ENCODE measurements at places on chromosomes 4 and X.

DNA sequence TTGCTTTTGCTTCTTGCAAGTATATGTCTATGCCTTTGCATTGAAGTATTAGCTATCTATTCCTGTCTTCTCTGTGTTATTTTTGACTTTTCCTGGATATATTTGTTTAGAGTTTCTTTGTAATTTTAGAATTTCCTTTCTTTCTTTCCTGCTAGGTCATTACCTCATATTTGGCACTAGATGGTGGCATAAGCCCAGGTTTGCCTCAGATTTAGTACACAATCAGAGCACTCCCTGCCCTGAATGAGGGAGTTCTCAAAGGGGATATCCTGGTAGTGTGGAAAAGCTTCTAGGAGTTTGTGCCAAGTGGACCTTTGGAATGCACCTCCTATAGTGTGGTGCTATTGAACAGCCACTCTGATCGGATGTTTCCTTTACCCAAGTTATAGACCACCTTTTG lies 181.6 kb downstream of the UGT8 start:
- DNase-seq = peak; percentile 47

DNA sequence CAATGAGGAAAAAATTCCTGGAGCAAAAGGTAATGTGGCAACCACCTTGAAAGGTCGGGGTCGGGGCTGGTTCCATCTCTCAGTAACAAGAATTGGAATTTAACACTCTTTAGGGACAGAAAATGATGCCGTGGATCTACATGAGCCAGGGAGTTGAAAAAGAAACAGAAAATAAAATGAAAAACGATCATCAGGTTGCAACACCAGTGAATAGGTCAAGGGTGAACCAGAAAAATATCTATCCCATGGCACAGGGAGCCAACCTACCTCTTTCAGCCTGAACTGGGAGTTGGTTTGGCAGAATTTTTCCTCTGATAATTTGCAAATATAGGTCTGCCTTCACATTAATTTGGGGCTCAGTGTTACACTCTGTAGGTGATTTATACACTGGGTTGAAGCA lies 93.7 kb downstream of the C4orf33 start:
- DNase-seq = no peak

DNA sequence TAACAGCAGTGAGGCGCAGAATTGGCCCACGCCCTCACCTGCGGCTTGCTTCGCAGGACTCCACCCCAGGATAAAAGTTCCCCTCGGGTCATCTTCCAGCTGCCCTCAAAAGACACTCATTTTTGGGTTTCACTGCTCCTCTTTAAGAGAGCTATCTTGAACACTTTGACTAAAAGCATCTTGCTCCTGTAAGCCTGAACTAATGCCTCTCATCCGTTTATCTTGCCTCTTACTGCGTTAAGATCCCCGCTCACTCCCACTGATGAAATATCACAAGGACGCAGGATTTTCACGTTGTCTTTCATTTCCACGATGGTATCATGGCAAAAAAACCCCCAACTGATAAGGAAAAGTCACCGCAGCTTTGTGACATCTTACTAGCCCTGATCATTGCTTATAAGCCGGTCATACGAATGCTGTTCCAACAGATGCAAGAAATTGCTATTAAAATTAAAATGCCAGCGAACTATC lies 591 bp upstream of the ACSL4 start:
- DNase-seq = no peak

DNA sequence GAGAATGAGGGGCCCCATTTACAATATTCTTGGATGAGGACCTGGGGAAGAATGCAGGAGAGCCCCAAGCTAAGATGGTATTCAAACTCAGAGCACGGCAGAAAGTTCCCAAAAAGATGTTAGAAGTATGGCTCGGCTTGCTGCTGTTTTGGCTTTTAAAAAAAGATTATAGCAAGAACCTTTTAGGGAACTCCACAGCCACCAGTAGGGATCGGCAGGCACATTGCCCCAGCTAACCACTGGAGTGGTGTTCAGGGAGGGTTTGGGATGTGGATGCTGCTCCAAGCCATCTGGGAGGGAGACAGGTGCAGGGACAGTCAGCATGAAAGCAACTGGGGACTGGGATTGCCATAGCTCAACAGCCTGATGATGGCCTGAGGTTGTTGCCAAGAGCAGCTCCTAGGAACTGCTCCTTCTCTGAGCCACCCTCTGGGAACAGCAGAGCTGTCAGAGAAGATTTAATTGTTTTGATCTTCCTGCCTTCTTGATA lies 63.0 kb downstream of the SORBS2 start:
- DNase-seq = no peak

DNA sequence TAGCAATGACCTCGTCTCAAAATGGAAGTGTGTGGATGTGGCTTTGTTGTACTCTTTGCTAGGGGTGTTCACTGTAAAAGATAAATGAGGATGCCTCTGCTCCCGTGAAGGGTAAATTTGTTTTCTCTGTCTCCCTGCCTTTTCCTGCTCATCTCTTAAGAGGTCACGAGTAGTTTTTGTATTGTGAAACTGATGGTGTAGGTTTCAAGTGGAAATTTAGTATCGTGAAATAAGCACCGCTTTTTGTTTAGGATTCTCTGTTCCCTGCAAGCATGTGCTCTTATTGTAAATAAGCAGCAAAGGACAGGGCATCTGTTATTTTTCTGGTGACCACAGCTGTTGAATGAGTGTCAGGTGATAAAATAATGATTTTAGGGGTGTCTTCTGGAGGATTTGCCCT lies 104.6 kb downstream of the PHEX start:
- no peak for DNase-seq

DNA sequence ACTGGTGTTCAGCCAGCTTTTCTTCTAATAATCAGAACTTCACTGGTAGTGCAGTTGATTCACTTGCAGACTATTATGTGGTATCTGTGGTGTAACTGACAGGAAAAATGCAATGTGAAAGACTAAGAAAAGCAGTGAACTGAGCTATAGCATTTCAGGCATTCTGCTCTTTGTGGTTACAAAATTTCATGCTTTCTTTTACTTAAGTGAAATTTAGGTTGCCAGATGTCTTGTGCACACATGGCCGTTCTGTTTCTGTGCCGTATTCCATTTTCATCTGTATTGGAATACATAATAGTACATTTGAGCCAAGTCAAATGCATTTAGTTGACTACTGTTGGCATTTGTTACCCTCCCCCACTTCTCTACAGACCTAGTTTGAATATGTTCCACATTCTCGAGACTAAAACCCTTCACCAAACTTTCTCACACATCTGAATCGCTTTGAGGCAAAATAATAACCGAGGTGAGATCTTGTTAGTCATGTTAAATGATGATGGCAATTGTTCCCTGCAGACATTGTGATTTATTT lies 8.2 kb downstream of the RTL3 start:
- peak; percentile 23 for DNase-seq

DNA sequence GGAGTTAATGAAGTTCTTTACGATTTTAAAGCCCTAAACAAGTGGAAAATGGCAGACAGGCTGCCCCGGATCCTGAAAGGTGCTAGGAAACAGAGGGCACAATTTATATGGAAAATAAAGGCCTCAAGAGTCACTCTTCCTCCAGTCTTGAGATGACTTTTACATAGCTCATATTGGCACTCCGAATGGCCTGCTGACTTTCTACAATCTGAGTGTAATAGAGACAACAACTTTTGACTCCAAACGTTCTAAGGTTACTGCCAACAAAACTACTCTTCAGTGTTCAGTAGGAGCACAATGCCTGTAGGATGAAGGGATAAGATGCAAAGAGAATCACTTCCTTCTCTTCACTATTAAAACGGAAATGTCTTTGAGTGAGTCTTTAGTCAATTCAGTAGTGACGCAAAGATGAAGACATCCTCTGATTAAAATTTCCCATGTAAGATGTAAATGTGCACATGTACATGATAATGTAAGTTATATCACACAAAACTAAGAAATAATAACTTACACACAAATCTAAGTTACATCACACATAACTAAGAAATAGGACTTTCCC lies 40.5 kb downstream of the VEGFC start:
- no peak for DNase-seq

DNA sequence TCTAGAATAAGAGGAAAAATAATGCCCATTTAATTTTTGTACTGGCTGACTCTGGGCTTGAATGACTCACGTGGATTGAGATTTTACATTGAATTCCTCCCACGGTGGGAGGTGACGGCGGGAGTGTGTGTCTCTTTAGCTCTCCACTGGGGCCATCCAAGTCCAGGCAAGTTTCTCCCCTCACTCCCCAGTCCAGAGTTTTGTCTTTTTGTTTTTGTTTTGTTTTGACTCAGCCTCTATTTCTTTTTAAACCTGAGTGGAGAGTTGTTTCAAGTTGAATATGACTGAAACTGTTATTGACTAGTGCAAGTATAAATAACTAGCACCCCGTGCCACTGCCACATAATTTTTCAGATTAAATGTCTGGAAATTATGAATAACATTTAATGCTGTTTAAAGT lies 13.6 kb downstream of the CHST7 start:
- DNase-seq = peak; percentile 62

- DNase-seq = peak; percentile 53
Observed at GRCh38 chrX:41720125-41720779, 3.7 kb upstream of the GPR82 start.

- no peak for DNase-seq
Observed at GRCh38 chrX:71660562-71661416, 6.6 kb upstream of the LOC101059915 start.

DNA sequence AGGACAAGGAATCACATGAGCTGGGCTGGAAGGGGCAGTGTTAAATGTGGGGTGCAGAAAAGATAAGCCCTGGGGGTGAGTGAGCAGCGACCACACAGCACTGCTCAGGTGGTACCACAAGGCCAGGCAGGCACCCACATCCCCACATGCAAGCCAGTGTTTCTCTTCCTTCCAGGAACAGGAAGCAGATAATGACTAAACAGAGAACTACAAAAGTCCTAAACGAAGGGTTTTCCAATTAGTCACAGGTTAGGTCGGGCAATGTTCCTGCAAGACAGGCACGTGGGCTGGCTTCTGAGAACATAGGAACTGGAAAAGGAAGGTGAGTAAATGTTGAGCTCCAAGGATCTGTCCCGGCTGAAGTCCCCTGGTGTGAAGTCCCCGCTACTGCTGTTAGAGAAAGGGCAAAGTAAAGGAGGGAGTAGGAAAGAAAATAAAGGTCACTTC lies 19.5 kb downstream of the RELL1 start:
- peak; percentile 86 for DNase-seq

- no peak for DNase-seq
Observed at GRCh38 chrX:54496517-54496852, 451 bp upstream of the FGD1 start.

- no peak for DNase-seq
Observed at GRCh38 chr4:162707962-162708361, 458.7 kb downstream of the NAF1 start.

- DNase-seq = no peak
Observed at GRCh38 chr4:109275066-109275745, 27.3 kb downstream of the COL25A1 start.

- DNase-seq = no peak
Observed at GRCh38 chrX:21738210-21738949, 19.5 kb downstream of the SMPX start.

DNA sequence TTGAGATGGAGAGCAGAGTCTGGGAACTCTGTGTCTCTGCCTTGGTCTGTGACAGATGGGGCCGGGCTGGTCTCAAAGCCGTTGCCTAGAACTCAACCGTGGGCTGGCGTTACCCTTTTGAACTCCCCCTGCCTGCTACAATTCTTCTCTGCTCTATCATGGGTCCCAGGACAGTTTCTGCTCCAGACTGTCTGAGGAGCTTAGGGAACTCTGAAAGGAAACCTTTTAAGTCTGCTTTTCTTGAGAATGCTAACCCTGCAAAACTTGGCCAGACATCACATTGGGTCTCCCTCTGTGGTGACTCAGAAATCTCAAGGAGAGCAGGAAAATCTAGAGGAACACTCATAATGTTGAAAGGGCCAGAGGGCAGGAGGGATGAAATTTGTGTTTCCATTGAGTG lies 240.6 kb downstream of the CBR4 start:
- peak; percentile 85 for DNase-seq

- DNase-seq = no peak
Observed at GRCh38 chr4:174627473-174627872, 105.2 kb upstream of the HPGD start.

GRCh38 chrX:340121-340520 lies 21.5 kb upstream of the GTPBP6 start:
- no peak for DNase-seq

- DNase-seq = no peak
Observed at GRCh38 chr4:58809366-58809765, 1699.2 kb upstream of the IGFBP7 start.

- DNase-seq = peak; percentile 42
Observed at GRCh38 chrX:103343105-103343504, 13.1 kb downstream of the TCEAL7 start.

DNA sequence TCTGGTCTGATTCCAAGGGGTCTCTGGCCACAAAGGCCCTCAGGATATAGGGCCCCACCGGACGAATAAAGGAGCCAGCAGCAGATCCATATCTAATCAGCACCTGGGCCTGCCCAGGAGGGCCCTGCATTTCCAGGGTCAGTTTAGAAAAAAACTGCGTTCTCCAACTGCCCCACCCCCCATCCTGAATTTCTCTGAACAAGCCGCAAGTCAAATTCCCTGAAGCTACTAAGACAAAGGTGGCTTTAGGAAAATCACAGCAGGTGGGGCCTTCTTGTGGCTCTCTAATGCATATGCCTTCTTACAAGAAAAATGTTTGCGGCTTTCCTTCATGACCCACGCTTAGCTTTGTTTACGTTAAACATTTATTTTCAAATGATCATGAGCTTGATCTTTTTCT lies 76.6 kb downstream of the MBNL3 start:
- DNase-seq = no peak

- peak; percentile 41 for DNase-seq
Observed at GRCh38 chr4:3276986-3277385, 15.8 kb upstream of the RGS12 start.

GRCh38 chrX:86917959-86918358 lies 599.6 kb upstream of the KLHL4 start:
- DNase-seq = no peak

DNA sequence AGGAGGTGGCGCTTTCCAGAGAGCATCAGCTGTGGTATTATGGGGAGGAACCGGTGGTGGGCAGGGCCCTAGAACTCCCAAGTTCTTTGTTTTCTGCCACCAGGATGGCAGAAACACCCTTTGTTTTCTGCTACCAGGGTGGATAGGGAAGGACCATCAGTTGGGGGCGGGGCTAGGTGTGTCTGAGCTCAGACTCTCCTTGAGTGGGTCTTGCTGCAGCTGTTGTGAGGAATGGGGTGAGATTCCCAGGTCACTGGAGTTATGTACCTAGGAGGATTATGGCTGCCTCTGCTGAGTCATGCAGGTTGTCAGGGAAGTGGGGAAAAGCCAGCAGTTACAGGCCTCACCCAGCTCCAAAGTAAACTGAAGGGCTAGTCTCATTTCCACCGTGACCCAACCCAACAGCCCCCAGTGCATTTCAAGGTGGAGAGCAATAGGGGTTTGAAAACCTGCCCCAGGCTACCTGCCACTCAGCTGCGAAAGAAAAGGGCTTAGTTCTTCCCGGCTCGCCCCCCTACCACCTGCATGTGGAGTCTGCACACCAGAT lies 167.8 kb upstream of the FAM241A start:
- no peak for DNase-seq

GRCh38 chr4:40114206-40114605 lies 57.6 kb downstream of the N4BP2 start:
- no peak for DNase-seq

Data from brain microvascular endothelial cell (primary cell).